Skeletal muscle cell (primary cell): ENCODE measurements at places on chromosomes 16 and 17.
A peak's percentile ranks its signal among the peaks of the same experiment; 100 is the strongest.

DNA sequence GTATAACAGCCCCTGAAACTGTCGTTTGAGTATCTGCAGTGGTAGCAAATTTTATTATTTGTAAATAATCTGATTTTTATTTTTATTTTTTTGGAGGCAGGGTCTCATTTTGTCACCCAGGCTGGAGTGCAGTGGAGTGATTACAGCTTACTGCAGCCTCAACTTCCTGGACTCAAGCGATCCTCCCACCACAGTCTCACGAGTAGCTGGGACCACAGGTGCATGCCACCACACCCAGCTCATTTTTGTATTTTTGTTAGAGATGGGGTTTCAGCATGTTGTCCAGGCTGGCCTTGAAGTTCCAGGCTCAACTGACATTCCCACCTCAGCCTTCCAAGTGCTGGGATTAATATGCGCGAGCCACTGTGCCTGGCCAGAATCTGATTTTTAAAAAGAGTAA is 2.8 kb downstream of the NDEL1 start:
- DNase-seq: no peak

- no peak for DNase-seq
Measured at GRCh38 chr16:4800290-4801041, 2.0 kb downstream of the ROGDI start.

GRCh38 chr16:61148930-61149329 is 887.3 kb downstream of the CDH8 start:
- no peak for DNase-seq

DNA sequence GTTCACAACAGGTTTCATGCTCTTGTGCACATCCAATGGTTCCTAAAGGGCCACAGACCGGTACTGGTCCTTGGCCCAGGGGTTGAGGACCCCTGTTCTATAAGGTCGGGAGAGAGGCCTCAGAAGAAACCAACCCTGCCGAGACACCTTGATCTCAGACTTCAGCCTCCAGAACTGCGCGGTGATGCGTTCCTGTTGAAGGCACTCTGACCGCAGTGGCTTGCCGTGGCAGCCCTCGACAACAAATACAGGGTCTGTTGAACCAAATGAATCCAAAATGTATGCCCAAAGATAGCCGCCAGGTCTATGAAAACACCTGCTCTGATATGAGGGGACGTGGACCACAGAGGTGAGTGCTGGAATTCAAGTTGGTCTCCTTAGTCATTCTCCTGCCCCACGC is 389.8 kb downstream of the SEC14L1 start:
- DNase-seq: no peak

- no peak for DNase-seq
Measured at GRCh38 chr16:30340621-30341020, 14.5 kb downstream of the CD2BP2 start.

GRCh38 chr16:64153718-64154117 is 968.1 kb downstream of the CDH11 start:
- DNase-seq: no peak

DNA sequence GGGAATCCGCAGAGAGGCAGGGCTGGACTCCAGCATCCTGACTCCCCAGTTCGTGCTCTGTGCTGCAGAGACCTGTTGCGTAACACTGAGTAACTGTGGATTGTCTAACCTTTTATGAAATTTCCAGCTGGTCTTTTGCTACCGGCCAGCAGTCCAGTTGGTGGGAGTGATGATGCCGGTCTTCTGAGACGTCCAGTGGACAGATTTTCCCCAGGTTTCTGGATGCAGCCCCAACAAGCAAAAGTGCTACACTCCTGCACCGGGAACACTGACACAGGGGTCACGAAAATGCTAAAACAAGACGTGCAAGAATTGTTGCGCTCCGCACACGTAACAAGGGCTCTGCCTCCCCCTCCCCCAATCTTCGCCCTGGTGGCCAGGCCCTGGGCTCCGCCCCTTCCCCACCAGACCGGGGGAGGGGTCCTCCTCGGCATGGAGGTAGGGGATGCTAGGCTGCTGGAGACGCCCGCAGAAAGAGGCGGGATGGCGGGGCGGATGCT is 701 bp upstream of the MRC2 start:
- peak; percentile 82 for DNase-seq

GRCh38 chr17:32256701-32257019 is 9.0 kb upstream of the RHBDL3 start:
- DNase-seq: no peak

GRCh38 chr17:80086081-80086480 is 15.3 kb upstream of the GAA start:
- DNase-seq: no peak

GRCh38 chr17:42413464-42414040 is 9.5 kb downstream of the CAVIN1 start:
- no peak for DNase-seq

- no peak for DNase-seq
Measured at GRCh38 chr17:80360396-80360795, 54.6 kb upstream of the ENDOV start.

GRCh38 chr17:29625037-29625750 is 2.5 kb upstream of the CORO6 start:
- DNase-seq: no peak

DNA sequence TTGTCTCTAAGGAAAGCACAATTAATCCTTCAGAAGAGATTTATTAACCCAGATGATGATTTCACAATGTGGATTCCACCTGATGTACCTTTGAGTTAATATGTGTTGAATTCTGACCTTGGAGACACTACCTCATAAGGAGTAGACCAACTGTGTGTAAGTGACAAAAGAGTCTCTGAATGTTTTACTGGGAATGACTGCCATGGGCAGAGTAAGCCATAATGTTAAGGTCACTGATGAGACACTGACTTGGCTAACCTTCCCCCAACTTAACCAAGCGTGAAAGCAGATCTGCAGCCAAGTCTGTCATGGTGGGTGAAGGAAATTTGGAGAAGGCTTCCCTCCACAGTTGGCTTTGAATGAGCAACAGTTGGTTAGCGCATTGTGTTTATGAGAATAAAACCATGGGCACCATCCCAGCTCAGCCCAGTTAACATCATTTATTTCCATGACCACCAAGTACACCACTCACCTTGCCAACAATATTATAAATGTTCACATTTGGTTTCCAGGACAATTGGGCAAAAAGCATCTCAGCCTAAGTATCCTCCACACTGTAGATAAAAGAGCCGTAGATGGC is 618.5 kb downstream of the KCNJ2 start:
- DNase-seq: no peak

- no peak for DNase-seq
Measured at GRCh38 chr16:12753203-12754023, 50.3 kb downstream of the CPPED1 start.

- DNase-seq: no peak
Measured at GRCh38 chr16:79449067-79449769, 151.3 kb downstream of the MAF start.

GRCh38 chr16:25108054-25108453 is 3.5 kb upstream of the LCMT1 start:
- DNase-seq: no peak

GRCh38 chr16:17350207-17350606 is 120.6 kb downstream of the XYLT1 start:
- no peak for DNase-seq

DNA sequence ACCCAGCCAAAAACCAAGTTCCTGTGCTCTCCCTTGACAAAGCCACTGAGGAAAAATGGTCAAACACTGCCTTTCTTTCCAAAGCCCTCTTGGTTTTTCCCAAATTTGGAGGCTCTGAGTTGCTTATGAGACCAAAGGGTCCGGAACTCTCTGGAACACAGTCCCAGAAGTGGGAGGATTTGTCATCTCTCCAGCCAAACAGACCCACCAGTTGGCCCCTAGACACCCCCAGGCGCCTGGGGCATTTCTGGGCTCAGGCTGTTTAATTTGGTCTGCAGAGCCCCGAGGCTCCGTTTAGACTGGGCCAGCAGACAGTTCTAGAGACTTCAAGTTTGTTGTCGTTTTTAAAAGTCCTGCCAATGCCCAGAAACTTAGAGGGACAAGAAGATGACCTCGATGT is 239.1 kb downstream of the SEC14L1 start:
- no peak for DNase-seq

DNA sequence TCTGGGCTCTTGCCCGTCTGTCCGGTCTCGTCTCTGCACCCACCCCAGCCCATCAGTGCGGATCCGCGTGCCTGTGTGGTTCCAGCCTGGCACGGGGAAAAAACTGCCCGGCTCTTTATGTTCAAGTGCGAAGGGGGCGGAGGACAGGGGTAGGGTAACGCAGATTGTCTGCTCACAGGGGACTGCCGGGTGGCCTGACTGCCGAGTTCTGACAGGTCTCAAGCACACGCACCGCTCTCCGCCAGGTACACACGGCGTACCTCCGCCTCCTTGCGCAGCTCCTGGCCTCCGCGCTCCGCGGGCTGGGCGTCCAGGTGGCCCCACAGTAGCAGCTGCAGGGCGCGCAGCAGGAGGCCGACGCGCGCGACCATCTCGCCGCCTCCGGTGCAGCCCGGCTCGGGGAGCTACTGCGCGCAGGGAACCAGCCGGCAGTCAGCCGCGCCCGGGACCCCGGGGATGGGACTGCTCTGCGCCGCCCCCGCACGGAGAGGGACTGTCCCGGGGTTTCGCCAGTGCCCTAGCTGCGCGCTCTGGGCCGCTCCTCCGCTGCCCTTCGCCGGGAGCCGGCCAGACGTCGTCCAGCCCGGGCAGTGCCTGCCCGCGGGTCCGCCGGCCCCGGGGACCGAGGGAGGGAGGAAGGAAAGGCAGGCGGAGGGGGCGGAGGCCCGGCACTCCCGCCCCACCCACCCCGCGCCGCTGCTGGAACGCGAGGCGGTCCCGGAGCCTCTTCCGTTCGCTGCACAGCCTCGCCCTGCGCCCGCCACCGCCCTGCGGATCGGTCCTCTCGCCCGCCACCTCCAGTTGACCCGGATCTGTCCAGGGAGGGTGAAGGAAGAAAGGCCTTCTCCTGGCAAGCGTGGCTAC is at the start of gene MMP28:
Gene MMP28, minus strand, starts transcription at position 635 of the 864 bp plus-strand sequence. Its CDS starts 264 bp downstream, at position 371.
- no peak for DNase-seq

- DNase-seq: no peak
Measured at GRCh38 chr17:80726558-80727408, 182.1 kb downstream of the RPTOR start.

- no peak for DNase-seq
Measured at GRCh38 chr17:50364715-50365114, 8.3 kb downstream of the MRPL27 start.

DNA sequence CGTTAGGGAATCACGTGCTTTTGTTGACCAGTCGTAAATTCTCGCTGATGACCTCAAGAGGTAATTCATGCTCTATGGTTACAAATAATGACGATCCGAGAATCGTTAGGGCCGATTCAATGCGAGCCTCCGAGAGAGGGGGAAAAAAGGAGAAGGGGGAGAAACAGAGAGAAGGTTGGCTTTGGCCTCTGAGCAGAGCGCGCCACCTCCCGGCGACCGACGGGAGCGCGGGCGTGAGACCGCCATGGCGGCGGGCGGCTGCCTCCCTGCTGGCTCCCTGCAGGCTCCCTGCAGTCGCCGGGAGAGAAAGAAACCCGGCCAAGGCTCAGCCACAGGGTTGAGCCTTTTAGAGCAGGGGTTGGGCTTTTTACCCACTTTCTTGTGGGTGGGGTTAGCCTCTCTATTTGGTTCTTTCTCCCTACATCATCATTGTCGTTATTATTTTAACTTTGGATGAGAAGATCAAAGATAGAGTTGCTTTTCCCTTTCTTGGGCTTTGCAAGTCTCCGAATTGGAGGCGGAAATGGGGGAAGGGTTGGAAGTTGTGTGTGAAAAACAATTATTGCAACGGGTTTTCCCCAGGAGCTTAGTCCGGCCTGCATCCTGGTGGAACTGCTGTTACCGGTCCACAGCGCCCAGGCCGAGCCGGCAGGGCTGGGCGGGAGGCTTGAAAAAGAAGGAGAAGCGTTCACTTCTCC is 410 bp upstream of the HOXB5 start:
- no peak for DNase-seq

DNA sequence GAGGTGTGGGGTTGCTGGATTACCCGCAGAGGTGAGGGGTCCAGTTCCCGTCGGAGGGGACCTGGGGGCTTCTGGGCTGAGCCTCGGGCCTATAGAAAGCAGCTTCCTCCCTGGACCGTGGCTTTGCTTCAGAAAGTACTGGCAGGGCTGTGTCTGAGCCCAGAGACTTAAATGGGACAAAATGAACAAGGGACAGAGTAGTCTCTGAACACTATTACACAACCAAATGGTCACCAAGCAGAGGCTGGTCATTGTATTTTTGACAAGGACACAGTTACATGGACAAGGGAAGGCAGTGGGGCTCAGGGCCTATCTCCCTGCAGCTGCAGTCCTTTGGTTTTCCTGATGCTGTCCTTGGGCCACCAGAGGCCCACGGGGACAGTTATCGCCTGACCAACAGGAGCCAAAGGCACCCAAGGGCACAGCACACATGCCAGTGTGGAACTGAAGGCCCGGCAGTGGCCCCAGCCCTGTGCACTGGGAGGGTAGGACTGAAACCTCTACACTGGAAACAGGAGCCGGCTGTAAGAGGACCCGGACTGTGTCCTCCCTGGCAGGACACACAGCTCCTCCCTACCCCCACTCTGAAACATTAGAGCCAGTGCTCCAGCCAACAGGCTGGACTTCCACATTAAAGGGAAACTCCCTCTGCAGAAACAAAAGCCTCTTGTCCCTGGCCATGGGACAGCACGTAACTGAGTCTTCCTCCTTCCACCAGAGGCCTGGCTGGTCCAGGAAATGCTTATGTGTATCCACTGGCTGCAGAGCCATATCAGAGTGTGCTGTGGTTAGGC is 26.0 kb upstream of the ERN1 start:
- no peak for DNase-seq

DNA sequence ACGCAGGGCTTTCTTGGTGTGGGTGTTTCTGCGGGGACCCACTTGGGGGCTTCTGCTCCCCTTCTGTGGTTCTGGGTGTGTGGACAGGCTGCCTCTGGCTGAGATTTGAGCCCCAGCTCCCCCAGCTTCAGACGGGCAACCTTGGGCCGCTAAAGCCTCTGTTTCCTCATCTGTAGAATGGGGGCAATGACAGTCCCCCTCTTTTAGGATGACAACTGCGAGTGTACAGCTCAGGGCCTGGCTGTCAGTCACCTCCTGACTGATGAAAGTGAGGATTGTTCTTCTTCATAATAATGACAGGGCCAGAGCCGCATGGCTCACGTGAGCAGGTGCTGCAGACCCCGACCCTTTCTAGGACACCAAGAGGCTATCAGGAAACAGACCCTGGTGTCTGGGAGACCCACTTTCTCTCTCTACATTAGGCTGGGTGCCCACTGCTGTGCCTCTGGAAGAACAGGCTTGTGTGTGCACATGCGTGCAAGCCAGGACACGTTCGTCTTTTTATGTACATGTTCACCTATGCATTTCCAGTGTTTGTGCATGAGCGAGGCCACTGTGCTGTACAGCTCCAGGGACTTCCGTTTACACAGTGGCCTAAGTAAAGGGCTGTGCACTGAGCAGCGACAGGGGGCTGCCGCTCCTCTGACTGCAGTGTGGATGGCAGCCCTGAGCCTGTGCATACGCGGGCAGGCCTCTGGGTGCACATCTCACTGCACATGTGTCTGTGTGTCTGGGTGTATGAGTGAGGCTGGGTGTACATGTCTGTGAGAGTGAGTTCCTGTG is 4.6 kb downstream of the SPNS3 start:
- DNase-seq: no peak

GRCh38 chr17:79388556-79389295 is 222.1 kb downstream of the RBFOX3 start:
- DNase-seq: no peak
